ENCODE measurements at places on chromosomes 5 and 9.
A peak's percentile ranks its signal among the peaks of the same experiment; 100 is the strongest.

DNA sequence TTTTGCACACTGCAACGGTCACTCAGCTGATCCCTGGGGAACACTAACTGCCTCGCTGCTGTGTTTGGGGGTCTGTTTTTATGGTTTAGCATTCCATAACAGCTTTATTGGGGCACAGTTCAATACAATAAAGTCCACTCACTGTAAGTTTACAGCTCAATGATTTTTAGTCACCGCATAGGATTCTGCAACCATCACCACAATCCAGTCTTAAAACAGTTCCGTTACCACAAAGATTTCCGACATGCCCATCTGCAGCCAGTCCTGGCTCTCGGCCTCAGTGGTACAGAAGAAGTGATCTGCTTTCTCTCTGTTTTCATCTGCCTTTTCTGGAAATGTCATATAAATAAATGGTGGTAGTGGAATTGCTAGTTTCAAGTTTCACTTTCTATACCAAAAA lies 23.6 kb downstream of the OR2V2 start:
- H3K36me3 ChIP-seq = peaks cover 8% of the 10 kb centered on the region
- H3K4me3 ChIP-seq = peak overlapping the region; percentile 71
- no peak for DNase-seq
- no peak overlapping the region for H3K27ac ChIP-seq
- H3K4me1 ChIP-seq = peaks cover 47% of the 10 kb centered on the region

DNA sequence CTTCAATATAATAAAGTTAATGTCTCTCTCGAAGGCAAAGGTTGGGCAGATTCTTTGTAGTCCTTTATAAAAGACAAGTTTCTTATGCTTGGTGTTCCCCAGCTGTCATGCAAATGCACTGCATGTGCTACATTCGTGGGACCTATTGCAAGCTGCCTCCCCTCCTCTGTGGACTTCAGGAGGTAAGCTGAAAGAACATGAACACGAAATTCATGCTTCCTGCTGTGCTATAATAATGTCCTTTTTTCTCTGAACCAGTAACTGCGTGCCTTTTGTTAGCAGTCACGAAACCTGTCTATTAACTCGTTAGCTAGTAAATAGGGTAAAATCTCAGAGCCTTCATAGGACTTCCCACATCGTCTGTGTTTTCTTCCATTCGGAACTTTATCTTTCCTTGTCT lies 363.5 kb downstream of the CDH9 start:
- H3K27me3 ChIP-seq = no peaks in the 10 kb centered on the region
- no peak overlapping the region for H3K4me3 ChIP-seq
- DNase-seq = no peak
- no peak overlapping the region for H3K27ac ChIP-seq
- no peaks in the 10 kb centered on the region for H3K4me1 ChIP-seq
- peaks cover 8% of the 10 kb centered on the region for H3K36me3 ChIP-seq

- H3K27ac ChIP-seq = no peak overlapping the region
- H3K36me3 ChIP-seq = no peaks in the 10 kb centered on the region
- no peak overlapping the region for H3K4me3 ChIP-seq
- DNase-seq = no peak
Measured at GRCh38 chr5:21684992-21685391, 1168.2 kb downstream of the CDH12 start.

DNA sequence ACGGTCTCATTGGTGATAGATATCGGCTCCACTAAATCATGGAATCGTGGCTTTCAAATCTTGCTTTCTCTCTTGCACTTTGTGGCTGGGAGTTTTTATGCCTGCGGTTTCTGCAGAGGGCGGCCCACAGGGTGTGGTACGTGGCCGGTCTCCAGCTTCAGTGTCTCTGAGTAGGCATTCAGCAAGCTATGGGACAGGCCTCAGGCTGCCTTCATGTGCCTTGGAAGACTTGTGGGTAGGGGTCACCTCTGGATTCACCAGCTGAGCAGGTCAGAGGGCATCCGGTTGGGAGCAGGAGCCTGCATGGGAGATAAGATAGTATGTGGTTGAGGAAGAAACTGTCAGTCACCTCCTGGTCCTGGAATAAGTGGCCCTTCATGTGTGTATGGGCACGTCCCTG lies 47.7 kb downstream of the AMBP start:
- no peak for DNase-seq
- no peaks in the 10 kb centered on the region for H3K4me1 ChIP-seq
- H3K27me3 ChIP-seq = no peaks in the 10 kb centered on the region

DNA sequence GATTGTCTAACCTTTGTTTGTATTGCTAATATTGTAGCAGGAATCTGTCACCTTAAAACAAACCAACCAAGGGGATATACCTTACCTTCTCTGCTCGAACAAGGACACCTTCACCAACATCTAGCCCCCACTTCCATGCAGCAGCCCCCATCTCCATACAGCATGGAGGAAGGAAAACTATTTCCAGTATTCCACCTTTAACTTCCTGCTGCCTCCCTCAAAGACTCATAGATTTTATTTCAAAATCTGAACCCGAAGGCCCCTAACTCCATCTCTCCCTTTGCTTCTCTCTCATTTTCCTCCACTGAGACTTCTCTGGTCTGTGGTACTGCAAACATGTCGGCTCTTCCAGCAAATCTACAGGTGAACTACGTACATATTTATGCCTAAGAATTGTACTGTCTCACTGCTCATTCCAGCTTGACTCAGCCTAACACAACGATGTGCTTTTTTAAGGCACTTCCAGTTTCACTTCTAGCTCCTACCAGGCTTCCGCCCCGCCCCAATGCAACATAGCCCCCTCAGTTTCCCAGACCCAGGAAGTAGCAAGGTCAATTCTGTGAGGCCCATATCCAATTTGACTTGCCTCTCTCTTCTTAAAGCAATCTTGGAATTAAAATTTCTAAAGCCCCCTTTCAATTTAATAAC lies 70.7 kb upstream of the RNF38 start:
- no peaks in the 10 kb centered on the region for H3K36me3 ChIP-seq
- peak; percentile 75 for DNase-seq
- peaks cover 25% of the 10 kb centered on the region for H3K4me1 ChIP-seq
- no peaks in the 10 kb centered on the region for H3K27me3 ChIP-seq

DNA sequence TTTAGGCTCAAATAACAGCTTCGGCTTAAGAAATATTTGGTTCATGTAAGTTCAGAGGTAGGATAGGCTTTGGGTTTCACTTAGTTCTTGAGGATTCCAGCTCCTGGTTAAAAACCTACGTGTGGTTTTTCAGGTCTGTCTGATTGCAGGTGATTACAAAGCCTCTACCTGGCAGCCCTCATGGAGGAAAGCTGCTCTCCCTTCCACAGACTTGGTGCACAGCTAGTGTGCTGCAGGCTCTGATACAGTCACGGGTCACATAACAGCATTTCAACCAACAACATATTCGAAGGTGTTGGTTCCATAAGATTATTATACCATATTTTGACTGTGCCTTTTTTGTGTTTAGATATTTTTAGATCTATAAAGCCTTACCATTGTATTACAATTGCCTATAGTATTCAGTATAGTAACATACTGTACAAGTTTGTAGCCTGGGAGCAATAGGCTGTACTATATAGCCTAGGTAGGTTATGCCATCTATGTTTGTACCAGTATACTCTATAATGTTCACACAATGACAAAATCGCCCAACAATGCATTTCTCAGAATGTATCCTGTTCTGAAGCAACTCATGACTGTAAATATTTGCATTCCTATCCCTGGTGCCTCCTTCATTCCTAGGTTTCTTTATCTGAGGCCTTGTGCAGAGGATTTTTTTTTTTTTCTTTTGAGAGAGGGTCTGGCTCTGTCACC lies 8.0 kb upstream of the DCP2 start:
- H3K27me3 ChIP-seq = no peaks in the 10 kb centered on the region
- no peak overlapping the region for H3K4me3 ChIP-seq
- H3K27ac ChIP-seq = no peak overlapping the region
- no peaks in the 10 kb centered on the region for H3K36me3 ChIP-seq
- DNase-seq = no peak
- H3K4me1 ChIP-seq = peaks cover 27% of the 10 kb centered on the region

GRCh38 chr5:1380011-1380817 lies 35.3 kb upstream of the CLPTM1L start:
- DNase-seq = peak; percentile 77
- H3K4me1 ChIP-seq = peaks cover 15% of the 10 kb centered on the region
- H3K27me3 ChIP-seq = no peaks in the 10 kb centered on the region
- H3K4me3 ChIP-seq = peak overlapping the region; percentile 66
- H3K27ac ChIP-seq = no peak overlapping the region
- no peaks in the 10 kb centered on the region for H3K36me3 ChIP-seq

DNA sequence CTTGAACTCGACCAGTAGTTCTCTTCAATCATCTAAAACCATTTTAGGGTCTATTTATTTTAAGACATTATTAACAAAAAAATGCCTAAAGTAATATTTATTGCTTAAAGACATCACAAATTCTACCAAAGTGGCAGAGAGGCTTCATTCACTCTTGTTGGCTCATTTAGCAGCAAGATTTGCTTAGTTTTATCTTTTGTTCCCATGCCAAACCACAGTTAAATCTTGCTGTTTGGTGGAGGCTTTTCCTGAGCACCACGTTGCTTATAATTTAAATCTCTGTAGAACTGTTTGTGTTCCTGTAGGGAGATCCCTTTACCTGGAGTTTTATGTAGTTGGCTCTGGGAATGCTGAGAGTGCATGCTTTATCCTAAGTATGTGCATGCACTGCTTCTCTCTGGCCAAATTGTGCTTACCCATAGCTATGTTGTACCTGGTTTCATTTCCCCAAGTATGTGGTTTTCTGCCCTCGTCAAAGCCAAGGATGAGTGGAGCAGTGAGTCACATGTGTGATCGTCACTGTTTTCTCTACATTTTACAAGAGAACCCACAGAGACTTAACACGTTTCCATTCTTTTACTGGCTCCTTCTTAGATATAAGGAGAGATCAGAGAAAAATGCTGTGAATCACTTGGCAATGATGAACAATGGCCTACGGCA lies 42.1 kb upstream of the MAST4 start:
- peaks cover 11% of the 10 kb centered on the region for H3K4me1 ChIP-seq
- H3K4me3 ChIP-seq = no peak overlapping the region
- H3K27ac ChIP-seq = peak overlapping the region; percentile 16
- peaks cover 4% of the 10 kb centered on the region for H3K27me3 ChIP-seq
- no peak for DNase-seq

- no peak overlapping the region for H3K4me3 ChIP-seq
- no peaks in the 10 kb centered on the region for H3K36me3 ChIP-seq
- H3K4me1 ChIP-seq = peaks cover 28% of the 10 kb centered on the region
- no peak for DNase-seq
- H3K27me3 ChIP-seq = no peaks in the 10 kb centered on the region
Measured at GRCh38 chr5:97534166-97534565, 351.1 kb upstream of the RIOK2 start.

DNA sequence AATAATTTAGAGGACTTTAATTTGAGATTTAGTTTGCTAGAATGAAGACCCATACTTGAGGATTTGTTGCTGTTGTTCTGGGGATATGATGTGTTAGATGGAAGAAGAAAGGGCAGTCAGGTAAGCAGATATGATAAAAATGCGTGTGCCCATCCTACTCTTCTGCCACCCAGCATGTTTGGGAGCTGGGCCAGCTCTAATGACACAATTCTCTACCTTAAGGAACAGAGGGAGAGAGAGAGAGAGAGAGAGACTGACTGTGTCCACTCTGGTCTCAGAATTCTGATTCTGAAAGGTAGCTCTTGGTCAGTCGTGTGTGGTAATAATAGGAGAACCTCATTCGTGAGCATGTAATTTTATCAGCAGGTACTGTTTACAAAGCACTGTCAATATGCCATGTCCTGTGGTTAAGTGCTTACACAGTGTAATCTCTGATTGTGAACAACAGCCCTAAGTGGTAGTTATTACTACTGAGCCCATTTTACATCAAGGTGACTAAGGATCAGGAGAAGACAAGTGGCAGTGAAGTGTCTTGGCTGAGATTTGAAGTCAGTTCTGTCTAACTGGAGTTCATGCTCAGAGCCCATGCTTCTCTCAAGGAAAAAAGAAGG lies 307.4 kb upstream of the SEMA6A start:
- peaks cover 3% of the 10 kb centered on the region for H3K36me3 ChIP-seq
- no peak for DNase-seq
- no peak overlapping the region for H3K27ac ChIP-seq
- H3K27me3 ChIP-seq = no peaks in the 10 kb centered on the region

Data from natural killer cell treated with Interleukin-12 subunit alpha and Interleukin-12 subunit beta and Interleukin-15 and Interleukin-18, amount 100 ng/mL, for 72 hours (primary cell).